Kidney epithelial cell (primary cell): ENCODE measurements at places on chromosomes 1 and 21. TPM values are rescaled to one million over a fixed set of nuclear protein-coding genes. Genes with fewer than 3 reads are reported as not detected.
A peak's percentile ranks its signal among the peaks of the same experiment; 100 is the strongest.

KIF14 gene
- 1.4 and 2.0 TPM in 2 replicates for total RNA-seq

SELP gene
- total RNA-seq, result not detected in 2 replicates

GJA8 gene
- total RNA-seq, result not detected in 2 replicates

LRRC38 gene
- total RNA-seq, result 0.33 and 1.6 TPM in 2 replicates

ACADM gene
- 27.9 and 29.6 TPM in 2 replicates for total RNA-seq

PCP4L1 gene
- not detected in 2 replicates for total RNA-seq

ZNF593OS gene
- total RNA-seq, result not detected in 2 replicates

- no peak for DNase-seq
Observed at GRCh38 chr1:223525957-223526356, 132.7 kb downstream of the CCDC185 start.

GRCh38 chr1:184199438-184200085 lies 148.0 kb downstream of the TSEN15 start:
- peak; percentile 60 for DNase-seq

- no peak for DNase-seq
Observed at GRCh38 chr1:200048244-200048643, 20.7 kb downstream of the NR5A2 start.

- DNase-seq, result no peak
Observed at GRCh38 chr1:213330281-213330680, 279.2 kb downstream of the RPS6KC1 start.

DNA sequence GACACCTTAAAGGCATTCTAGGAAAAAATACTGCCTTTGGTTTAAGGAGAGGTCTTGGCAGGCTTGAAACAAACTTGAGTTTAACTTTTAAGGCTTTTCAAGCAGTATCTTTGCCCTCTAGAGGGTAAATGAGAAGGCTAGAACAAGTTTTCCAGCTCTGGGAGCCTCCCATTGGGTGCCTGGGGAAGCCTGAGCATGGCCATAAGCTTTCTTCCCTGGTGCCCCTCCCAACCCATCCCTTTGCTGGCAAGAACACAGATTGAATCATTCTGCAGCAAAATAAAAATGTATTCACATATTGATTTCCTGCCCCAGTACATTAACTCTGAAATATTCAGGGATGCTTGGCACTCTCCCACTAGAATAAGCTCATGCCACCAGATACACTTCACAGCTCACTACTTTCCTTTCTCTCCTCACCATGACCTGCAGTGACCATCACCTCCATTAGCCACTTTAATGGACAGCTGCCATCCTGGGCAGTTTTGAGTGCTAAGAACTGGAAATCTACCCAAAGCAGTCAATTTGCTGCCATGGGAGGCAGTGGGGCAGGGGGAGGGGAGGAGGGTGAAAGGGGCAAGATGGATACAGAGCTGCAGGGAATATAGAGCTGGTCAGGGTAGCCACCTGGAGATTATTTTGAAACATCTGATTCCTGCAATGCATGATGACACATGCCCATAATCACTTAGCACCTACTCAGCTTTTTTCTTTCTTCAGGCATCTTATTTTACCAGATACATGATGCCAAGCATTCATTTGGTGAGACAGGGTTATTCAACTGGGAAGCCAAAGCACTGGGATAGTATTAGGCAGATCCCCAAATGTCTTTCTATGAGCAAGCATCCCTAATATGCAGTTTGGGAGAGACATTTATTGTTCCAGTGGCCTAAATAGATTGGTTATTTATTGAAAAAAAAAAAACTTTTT lies 140.6 kb downstream of the SYT2 start:
- no peak for DNase-seq

DNA sequence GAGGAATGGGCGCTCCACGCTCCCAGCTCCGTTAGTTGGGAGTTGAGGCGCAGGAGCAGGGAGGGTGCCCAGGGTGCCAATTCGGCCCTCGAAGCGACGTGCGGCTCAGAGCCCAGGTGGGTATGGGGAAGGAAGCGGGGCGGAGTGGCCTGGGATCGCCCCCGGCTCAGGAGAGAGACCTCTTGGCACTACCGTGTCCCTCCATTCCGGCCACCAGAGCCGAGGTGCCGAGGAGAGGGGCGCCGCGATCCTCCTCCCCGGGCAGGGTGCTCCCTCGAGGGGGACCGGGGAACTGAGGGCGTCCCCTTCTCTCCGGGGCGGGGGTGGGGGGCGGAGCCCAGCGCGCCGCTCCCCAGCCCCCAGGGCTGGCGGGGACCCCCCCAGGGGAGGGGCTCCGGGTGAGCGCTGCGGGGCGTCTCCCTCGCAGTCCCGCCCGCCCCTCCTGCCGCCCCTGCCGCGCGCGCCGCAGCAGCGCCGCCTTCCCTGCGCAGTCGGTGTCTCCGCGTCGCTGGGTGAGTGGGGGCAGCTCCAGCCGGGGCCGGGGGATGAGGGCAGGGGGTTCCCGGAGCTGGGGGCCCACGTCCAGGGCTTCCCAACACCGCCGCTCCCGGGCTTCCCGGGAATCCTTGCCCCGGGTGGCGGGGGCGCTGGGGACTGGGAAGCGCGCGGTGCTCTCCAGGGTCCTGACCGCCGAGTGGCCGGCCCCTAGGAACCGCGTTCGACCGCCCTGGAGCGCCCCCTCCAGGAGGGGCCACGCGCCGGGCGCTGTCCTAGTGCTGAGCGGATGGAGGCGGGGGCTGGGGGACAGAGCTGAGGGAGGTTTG lies at the start of gene HPCA:
TSS of gene HPCA (plus strand) at position 488 of the 824 bp plus-strand sequence. CDS start 2,408 bp downstream, outside the sequence.
- DNase-seq, result no peak

- no peak for DNase-seq
Observed at GRCh38 chr1:236495467-236496112, 28.2 kb upstream of the LGALS8 start.

DNA sequence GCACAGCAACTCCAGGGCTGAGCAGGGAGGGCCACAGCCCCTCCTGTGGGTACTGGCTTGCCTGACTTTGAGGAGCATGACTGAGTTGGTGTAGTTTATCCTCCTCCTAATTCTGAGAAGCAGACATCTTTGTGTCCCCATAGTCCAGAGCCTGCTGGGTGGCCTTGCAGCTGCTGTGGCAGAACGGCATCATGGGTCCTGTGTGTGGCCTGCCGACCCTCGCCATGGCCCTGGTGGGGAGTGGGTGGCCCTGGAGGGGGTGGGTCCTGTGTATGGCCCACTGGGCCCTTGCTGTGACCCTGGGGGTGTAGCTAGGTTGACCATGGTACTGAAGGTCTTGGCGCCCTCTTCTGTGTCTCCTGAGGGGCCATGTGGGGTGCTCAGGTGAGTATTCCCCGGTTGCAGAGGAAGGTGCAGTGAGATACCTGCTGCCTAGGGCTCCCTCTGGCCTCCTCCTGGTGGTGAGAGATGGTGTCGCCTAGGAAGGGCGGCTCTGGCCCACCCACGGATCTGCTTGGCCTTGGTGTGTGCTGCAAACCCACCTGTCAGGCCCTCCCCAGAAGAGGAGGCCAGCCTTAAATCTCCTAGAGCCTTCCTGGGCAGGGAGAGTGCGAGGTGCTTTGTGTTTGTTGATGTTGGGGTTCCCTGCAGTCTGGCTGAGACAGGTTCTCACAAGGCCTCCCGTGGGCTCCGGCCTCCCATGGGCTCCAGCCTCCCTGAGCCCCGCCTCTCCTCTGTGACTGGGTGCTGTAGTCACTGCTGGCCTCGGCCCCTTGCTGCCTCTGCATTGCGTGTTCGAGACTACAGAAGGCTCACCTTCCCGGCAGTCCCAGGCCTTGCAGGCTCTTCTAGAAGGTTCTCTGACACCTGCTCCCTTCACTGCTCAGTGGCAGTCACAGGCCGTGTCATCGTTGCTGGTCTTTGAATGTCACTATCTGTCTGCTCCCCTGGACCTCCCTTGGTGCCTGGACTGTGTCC lies 7.8 kb downstream of the SNAP47 start:
- no peak for DNase-seq

DNA sequence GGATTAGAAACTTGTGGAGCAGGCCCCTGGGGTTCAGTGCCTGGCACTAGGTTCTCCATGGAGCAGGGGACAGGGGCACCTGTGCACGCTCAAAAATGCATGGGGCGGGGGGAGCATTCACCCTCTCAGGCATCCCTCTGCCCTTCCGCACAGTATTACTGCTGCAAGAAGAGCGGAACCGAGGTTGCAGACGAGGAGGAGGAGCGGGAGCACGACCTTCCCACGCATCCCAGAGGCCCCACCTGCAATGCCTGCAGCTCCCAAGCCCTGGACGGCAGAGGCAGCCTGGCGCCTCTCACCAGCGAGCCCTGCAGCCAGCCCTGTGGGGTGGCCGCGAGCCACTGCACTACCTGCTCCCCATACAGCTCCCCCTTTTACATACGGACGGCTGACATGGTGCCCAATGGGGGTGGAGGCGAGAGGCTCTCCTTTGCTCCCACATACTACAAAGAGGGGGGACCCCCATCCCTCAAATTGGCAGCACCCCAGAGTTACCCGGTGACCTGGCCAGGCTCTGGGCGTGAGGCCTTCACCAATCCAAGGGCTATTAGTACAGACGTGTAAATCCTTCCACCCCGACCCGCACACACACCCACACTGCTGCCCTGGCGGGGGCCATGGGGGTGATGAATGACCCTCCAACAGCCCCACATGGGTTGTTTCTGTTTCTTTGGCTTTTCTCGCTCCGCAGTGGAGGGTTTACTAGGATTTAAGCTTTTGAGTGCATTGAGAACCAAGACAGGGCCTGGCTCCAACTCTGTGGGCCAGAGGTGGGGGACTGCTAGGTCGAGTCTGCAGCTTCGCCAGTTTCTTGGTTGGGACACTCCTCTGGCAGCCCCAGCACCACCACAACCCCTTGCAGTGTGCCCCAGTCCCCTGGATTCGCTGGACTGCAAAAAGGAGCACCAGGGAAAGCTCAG lies 63.7 kb downstream of the TOR1AIP2 start:
- DNase-seq, result no peak

DNA sequence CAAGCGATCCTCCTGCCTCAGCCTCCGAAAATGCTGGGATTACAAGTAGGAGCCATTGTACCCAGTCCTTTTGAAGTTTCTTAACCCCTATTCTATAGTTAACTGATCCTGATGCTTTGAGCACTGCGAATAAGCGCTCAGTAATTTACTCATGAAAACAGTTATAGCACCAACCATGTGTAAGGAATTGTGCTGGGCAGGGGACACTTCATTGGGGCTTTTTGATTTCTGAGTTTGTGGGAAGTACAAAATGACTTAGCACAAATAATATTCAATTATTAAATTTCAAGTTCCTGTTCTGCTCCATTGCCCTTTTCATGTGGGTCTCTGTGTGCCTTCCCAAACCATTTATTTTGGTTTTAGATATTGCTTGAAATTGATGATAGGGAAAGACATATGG lies 6.2 kb upstream of the HIPK1 start:
- no peak for DNase-seq

DNA sequence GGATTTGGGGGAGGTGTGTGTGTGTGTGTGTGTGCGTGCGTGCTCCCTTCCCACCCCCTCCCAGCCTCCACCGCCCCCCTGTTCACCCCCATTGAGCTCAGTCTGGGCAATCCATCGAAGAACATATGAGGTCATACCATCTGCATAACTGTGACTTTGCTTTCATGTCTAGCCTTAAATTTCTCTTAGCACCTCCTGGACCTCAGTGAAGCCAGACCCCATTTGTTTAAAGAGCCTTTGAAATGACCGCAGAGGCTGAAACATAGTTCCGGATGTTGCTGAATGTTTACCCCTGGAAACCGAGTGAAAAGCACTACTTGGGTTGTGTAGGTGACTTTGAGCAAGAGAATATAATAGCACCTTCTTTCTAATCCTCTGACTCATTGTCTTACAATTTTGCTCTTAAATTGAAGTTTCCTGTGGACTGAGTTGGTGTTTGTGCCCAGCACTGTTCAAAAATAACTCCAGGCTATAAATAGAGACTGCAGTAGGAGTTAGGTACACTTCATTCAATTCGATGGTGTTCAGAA lies 75.4 kb downstream of the UBE4B start:
- peak; percentile 85 for DNase-seq

GRCh38 chr1:175419684-175420517 lies 227.3 kb upstream of the KIAA0040 start:
- DNase-seq, result no peak

DNA sequence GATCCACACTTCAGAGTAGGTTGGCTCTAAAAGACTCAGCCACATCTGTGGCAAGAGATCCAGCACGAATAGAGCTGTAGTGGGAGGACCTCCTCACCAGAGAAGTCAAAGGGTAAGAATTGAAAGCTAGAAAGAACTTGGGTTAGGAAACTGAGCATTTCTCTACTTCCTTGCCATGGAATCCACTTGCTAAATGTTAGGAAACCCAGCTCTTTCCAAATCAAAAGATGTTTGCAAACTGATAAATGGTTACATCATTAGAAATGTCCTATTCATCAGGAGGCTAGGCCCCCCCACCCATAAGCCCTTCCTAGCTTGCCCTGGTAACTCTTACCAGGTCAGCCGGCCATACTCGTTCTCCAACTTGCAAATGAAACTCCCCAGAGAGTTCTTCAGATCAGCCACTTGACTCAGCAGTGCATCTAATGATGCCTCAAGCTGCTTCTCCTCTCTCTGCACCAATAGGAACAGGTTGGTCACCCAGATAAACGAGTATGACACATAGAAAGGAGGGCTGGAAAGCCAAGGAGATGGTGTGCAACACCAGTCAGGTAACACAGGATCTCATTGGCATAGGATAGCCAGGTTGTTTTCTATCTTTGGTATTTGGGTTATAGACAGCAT lies 1.5 kb downstream of the MED8 start:
- DNase-seq, result no peak

- no peak for DNase-seq
Observed at GRCh38 chr21:44965251-44966022, 25.6 kb downstream of the SLX9 start.

GRCh38 chr1:206700445-206701036 lies 15.8 kb downstream of the MAPKAPK2 start:
- DNase-seq, result no peak

DNA sequence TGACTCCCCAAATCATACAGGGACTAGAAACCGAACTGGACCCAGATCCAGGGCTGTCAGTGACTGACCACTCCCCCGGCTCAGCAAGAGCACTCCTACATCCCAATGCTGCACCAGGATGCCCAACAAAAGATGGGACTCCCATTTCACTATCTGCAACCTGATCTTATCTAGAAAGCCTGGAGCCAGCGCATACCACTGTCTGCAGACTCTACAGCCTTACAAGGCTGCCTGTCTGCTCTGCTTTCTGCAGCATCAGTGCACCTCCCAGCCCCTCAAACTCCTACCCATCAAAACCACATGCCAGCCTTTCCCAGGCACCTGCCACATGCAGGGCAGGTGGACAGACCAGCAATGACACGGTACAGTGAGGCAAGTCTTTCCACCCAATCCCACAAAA lies 52.2 kb downstream of the SSBP3 start:
- no peak for DNase-seq

- peak; percentile 90 for DNase-seq
Observed at GRCh38 chr1:21552715-21553114, 43.5 kb downstream of the ALPL start.

GRCh38 chr1:20480951-20481617 lies 4.9 kb downstream of the CAMK2N1 start:
- DNase-seq, result no peak

DNA sequence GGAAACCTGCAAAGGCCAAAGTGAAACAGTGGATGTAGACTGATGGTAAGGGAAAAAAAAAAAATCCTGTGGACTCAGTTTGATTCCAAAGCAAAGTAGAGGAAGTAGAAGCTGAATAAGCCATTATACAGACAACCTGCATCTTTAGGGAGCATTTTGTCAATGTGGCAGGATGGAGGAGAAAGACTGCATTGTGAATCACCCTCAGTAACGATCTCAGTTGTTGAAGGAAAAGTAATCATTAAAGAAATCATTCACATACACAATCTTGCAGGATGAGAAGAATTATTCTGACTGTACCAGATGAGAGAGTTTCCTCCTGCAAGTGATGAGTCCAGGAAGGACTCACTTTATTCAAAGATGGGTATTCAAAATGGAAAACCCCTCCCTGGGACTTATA lies 45.1 kb upstream of the TRIM67 start:
- no peak for DNase-seq

- peak; percentile 87 for DNase-seq
Observed at GRCh38 chr1:36034692-36035091, 49.2 kb upstream of the TEKT2 start.
